ENCODE measurements at places on chromosomes 3 and 15. TPM values are rescaled to one million over a fixed set of nuclear protein-coding genes. Genes with fewer than 3 reads are reported as not detected.

Gene GPR176
- total RNA-seq, result 6.8 TPM

Gene UNC13C
- total RNA-seq, result 0.04 TPM

Gene UBE2E2
- 4.4 TPM for total RNA-seq

Gene CLDN16
- total RNA-seq, result 0.12 TPM

Gene PCNP
- total RNA-seq, result 67.1 TPM

Gene TMIE
- 0.14 TPM for total RNA-seq

Gene GOLGA6B
- total RNA-seq, result not detected

Gene THRB
- total RNA-seq, result 12.4 TPM

Gene GP9
- not detected for total RNA-seq

Gene ERICH6
- not detected for total RNA-seq

Gene SPG11
- total RNA-seq, result 34.2 TPM

Gene DPPA4
- not detected for total RNA-seq

Gene TTLL13
- 0.39 TPM for total RNA-seq

Gene PCSK6
- 3.0 TPM for total RNA-seq

Gene GUCA1C
- total RNA-seq, result 19.8 TPM

Gene DYNLT2B
- 2.7 TPM for total RNA-seq

Gene PLCB2
- total RNA-seq, result 23.5 TPM

Gene SNRK
- 19.3 TPM for total RNA-seq

Gene TMEM266
- total RNA-seq, result 3.3 TPM

Gene MOBP
- total RNA-seq, result not detected

Gene CAPN3
- 1.8 TPM for total RNA-seq

Gene IL5RA
- 0.12 TPM for total RNA-seq

Gene CPN2
- total RNA-seq, result not detected

Gene FANCD2OS
- total RNA-seq, result not detected

Gene NR2E3
- 0.67 TPM for total RNA-seq

Gene BUB1B
- total RNA-seq, result 1.2 TPM

Gene SCN11A
- total RNA-seq, result 0.03 TPM

Gene CACNA2D3
- 0.19 TPM for total RNA-seq

Gene IGF2BP2
- 6.3 TPM for total RNA-seq

Gene ANKRD34C
- 0.05 TPM for total RNA-seq

Gene ELL3
- total RNA-seq, result 2.2 TPM

Gene RTP3
- total RNA-seq, result not detected

Gene CFAP100
- not detected for total RNA-seq

Gene NPRL2
- 17.5 TPM for total RNA-seq

Gene CSTA
- not detected for total RNA-seq

Gene GCSAM
- not detected for total RNA-seq

Gene USP50
- 0.35 TPM for total RNA-seq

Gene BDH1
- total RNA-seq, result 5.5 TPM

Gene ALDH1L1
- total RNA-seq, result 15.4 TPM

All from pancreas (tissue), 10 donors.